ENCODE measurements at places on chromosomes 16 and 17.

DNA sequence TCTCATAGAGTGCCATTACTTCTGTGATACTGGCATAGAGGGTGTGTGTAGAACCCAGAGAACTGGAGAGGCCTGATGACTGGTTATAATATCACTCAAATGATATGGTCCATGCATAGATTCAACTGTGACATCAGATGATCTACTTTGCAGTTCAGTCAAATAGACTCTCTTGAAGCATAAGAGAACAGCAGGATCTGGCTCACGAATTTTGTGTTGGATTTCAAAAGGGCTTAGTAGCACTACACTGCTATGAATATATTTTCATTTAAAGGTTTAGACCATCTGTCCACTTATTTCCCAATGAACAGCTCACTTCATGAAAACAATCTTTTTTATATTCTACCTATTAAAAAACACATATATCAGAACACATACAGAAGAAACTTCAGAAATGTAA, 119.7 kb downstream of the KIF2B start:
- no peak for DNase-seq

GRCh38 chr17:79742951-79743476, 12.3 kb downstream of the ENPP7 start:
- DNase-seq, result no peak

DNA sequence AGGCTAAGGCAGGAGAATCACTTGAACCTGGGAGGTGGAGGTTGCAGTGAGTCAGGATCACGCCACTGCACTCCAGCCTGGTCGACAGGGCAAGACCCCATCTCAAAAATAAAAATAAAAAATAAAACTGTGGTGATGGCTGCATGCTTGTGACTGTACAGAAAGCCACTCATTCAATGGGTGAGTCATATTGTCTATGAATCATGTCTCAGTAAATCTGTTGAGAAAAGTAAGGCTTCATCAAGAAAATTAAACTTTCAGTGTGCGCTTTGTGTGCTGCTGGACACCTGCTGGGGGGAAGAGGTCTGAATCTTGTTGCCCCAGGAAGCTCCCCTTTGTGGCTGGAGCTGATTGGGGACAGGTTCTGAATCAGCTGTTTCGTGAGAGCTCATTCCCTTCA, 11.3 kb downstream of the NUBP1 start:
- no peak for DNase-seq

- no peak for DNase-seq
These were observed 9.9 kb downstream of the RABEP2 start for GRCh38 chr16:28915181-28915580.

DNA sequence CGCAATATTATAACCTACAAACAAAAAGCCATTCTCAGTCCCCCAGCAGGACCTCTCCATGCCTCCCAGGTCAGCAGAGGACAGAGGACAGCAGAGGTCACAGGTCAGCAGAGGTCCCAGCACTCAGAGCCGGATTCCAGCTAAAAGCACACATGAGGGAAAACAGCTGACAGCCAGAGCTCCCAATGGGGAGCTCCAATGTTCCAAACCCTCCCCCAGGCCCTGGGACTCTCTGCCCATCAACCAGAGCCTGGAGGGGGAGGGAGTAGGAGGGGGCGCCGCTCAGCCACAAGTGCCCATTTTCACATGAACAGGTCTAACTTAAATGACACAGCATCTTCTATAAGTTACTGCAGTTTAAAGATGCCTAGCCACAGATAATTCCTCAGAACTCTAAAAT, 77.5 kb downstream of the ANKRD11 start:
- no peak for DNase-seq

Measured in NCI-H187 treated with DMSO at 0.1 percent for 48 hours (cell line).